Stimulated activated CD4-positive, alpha-beta T cell treated with anti-CD3 and anti-CD28 coated beads, Interleukin-15, amount 100 ng/mL, for 24 hours (primary cell): ENCODE measurements at places on chromosomes 2 and 18.
A peak's percentile ranks its signal among the peaks of the same experiment; 100 is the strongest.

DNA sequence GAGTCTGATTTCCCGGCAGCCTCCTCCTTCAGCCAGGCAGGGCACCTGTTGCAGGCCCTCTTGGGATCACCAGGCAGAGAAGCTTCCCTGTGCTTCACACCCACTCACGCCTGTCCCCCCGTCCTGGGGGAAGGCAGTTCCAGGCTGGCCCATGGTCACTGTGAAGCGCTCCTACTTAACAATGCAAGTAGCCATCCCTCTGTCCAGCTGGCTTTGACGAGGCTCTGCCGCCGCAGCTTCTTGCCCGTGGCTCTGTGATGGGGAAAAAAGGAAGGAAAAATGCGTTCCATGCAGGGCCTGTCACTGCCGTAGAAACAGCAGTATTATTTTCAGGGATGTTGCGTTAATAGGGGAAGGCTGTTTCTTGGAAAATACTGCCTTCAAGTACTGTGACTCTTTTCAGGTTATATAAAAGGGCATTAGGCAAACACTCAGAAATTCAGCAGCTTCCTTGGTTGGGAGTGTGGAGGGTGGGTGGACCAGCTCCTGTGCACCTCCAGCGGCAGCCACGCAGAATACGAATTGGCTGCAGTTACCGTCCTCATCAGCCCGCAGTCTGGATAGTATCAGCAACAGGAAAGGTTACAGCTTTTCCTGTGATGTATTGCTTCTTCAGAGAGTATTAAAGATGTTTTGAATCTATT is 232.3 kb downstream of the KLHL29 start:
- no peak for DNase-seq

DNA sequence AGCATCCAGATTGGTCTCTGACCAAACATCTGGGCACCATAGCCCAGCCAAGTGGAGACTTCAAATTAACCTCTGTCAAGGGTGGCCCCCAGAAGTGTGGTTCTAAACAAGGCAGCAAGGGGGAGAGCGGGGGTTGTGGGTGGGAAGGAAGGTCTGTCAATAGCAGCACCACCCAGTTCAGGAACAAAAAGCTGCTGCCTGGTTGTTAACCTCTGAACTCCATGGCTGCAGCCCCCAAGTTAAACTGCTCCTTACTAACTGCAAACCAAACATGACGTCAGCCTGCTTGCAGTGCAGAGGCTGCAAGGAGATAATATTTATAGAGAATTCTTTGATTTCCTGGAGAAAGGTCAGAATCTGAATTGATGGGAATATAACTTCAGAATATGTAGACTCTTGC is 76.5 kb downstream of the ARL4C start:
- DNase-seq = no peak

DNA sequence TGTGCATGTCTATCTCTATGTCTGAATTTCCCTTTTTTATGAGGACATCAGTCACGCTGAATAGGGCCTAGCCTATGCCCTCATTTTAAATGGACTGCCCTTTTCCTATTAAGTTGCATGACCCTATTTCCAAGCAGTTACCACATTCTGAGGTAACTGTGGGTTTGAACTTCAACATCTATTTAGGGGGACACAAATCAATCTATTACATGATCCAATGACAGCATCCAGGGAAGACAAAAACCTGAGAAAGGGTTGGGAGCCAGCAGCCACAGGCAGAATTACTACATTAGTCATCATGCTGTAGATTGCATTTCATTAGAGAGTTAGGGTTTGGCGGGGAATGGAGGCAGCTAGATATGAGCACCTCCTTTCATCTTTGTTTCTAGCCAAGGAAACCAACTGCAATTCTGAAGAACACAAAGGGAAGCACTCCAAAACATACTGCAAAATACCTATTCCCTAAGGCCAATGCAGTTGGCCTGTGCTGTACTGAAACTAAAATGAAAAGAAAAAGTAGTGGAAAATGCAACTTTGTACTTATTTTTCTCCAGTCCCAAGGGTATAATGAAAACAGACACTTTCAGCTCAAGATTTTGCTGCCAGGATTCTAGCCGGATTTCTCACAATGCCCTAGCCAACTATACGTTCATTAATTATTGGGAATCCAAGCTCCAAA is 40.4 kb upstream of the C1D start:
- DNase-seq = no peak

DNA sequence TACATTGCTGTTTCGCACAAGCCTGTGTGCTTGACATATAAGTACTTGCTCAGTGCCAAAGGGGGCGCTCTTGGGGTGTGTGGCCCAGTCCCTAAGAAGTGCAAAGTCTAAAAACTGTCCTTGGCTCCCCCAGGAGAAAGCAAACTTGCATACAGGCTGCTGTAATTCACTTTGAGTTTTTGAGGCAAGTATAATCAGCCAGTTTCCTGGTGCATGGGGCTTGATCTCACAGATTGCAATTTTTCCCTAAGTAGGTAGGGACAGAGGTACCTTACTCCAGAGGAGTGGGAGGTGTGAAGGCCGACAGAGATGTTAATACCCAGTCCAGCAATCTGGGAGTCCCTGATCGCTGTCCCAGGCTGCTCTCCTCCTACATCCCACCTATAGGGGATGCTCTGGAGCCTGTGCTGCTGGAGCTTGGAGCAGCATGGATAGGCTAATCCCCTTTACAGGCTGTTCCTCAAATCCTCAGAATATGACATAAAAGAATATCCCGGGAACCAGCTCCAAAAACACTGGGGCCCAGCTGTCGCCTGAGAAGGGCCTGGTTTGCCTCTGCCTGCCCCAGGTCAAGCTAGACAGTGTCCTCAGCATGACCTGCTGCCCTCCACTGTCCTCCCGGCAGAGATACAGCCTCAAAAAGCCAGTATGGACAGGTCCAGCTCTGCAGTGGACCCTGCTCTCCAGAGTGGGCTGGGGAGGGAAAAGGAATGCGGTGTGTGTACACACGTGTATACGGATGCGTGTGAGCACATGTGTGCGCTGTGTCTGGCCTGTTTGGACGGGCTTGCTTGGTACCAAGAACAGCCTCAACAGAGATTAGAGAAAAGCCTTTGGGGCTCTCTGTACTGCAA is 136.5 kb upstream of the HAAO start:
- DNase-seq = peak; percentile 26

DNA sequence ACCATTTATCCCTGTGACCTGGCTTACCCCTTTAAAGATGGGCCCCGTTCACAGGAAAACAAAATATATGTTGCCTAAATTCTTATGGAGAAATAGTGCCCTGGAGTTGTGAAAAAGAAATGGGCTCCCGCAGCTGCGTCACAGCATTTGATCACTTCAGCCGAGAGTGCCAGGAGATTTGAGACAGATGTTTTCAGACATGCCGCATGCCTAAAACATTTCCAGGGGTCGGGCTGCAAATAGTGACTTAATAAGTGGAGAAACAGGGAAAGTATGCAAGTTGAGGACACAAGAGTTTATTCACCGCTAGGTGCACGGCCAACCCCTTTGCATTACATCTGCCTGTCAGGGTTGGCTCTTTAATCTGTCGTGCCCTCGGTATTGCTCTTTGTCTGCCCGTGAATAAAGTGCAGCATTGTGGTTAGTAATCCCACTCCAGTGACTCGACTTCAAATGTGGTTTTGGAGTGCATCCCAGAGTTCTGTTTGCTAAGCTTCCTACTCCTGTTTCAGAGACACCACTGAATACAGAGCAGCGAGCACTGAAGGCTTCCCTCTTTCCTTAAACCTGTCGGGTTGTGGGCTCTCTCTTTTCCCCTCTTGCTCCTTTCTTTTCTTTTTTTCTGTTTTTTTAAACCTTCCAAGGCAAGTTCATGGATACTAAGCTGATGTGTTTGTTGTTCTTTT is 187.5 kb downstream of the LTBP1 start:
- no peak for DNase-seq

- DNase-seq = no peak
These were observed 89.7 kb upstream of the COL3A1 start for GRCh38 chr2:188884517-188884916.

DNA sequence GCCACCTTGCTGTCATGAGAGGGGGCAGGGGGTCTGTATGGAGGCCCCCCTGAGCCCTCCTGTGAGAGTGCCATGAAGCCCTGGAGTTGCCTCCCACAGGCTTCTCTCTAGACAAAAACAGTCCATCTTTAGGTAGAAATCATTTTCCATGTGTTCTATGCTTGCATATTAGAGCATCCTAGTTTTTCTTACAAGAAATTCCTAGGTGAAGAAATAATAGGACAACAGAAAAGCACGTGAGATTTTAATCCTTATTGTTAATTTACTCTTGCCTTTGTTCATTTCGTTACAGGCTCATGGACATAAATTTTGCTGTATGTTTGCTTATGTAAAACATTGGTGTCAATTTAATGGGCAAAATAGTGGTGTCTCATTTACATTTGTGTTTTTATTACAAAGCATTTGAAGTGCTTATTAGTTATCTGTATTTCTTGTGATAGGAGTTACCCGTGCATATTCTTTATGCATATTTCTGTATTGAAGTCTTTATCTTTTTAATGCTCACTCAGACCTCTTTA is 336.9 kb upstream of the RAB6C start:
- no peak for DNase-seq

- no peak for DNase-seq
These were observed 28.5 kb downstream of the ZNF516 start for GRCh38 chr18:76466410-76466991.

DNA sequence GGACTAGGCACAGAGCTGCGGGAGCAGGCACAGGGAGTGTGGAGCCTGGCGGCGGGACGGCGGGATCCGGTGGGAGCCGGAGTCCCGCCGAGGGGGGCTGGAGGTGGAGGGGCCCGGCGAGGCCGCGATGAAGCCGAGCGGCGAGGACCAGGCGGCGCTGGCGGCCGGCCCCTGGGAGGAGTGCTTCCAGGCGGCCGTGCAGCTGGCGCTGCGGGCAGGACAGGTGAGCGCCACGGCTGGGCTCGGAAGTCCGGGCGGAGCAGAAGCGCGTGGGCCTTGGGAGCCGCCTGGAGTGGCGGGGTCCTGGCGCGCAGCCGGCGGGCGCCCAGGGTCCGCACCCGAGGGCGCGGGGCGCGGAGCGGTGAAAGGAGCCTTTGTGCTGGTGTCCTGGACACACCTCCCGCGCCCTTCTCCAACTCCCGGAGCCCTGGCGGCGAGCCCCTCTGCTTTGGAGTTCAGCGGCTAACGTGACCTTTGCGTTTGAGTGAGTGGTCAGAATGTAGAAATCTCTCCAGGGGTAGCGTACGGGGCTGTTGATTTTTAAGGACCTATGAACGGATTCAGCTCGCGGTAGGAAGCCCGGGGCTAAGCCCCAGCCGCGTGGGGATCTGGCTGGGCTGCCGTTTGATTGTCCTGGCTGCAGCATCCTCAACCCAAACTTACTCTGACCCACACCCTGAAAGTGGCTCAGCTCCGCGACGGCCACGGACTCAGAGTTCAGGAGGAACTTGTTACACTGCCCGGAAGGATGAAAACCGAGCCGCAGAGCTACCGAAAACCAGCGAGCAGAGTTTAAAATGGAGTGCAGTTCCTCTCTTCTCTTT is 448 bp downstream of the IMPA2 start:
- DNase-seq = peak; percentile 49

DNA sequence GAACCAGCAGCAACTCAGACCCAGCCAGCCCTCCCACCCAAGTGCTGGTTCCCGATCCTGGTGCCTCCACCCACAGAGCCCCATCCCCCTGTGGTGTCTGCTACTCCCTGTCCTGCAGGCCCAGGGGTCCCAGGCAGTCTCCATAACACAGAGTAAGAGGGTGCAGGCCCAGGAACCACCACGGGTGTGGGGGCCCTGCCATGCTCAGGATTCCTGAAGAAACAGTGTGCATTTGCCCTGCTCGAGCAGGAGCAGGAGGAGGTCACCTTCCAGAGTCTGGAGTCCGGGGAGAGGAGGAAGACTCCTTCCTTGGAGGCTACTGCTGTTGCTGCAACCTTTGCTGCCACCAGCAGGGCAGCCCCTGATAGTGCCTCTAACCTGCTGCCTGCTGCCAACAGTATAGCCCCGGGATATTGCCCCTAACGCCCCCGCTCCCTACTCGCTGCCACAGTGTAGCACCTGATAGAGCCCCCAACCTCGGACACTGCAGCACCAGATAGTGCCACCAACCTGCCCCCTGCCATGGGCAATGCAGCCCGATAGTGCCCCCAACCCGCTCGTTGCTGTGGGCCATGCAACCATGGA is 46.8 kb upstream of the ANKRD62 start:
- DNase-seq = no peak

- DNase-seq = no peak
These were observed 1335.3 kb upstream of the CDH2 start for GRCh38 chr18:29512203-29512602.

- DNase-seq = no peak
These were observed 199.1 kb downstream of the FAM210A start for GRCh38 chr18:13527256-13527655.

- no peak for DNase-seq
These were observed 74.3 kb upstream of the TNP1 start for GRCh38 chr2:216934151-216934550.

DNA sequence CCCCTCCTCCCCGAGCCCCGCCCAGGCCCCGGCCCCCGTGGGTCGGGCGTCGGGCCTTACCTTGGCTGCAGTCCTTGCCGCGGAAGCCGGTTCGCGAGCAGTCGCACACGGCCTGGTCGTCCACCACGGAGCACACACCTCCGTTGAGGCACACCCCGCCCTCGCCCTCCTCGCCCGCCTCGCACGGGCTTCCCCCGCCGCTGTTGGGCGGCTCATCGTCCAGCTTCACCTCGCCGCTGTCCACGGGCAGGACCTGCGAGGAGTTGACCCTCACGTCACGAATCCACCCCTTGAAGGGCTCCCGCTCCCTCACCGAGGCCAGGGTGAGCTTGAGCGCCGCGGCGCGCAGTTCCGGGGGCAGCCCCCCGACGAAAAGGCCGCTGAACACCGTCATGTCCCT is 4.5 kb downstream of the NRXN1 start:
- no peak for DNase-seq

DNA sequence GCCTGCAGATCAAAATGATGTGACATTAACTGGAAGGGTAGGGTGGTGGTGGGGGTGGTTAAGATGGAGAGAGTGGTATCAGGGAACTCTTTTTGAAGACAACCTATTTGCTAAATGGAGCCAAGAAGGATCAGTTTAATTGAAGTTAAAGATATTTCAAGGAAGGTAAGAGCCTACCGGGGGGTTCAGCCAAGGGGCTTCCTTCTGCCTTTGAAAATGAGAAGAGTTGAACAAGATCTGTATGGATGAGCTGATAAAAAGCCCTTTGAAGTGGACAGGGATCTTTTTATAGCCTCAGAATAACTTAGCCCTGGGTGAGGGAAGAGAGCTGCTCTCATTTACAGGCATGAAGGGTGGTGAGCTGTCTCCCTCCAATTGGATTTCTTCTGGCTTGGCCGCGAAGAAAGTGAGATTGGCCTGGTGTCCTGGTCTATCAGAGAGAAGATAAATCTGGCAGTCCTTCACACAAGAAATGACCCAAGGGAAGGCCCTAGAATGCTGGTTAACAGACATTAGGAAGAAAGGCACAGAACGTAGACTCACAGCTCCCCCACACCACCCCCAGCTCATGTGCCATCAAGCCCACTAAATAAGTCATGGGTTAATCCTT is 439.8 kb downstream of the TNS1 start:
- no peak for DNase-seq

- no peak for DNase-seq
These were observed 32.1 kb downstream of the GLS start for GRCh38 chr2:190912726-190913125.
